Inflammatory macrophage treated with lipopolysaccharide for 1 hour (primary cell): ENCODE measurements at places on chromosomes 16 and 17.

- no peak for DNase-seq
These were observed 21.2 kb downstream of the SOCS3 start for GRCh38 chr17:78338486-78339259.

- DNase-seq: no peak
These were observed 2.2 kb downstream of the KIAA0753 start for GRCh38 chr17:6638046-6638908.

GRCh38 chr16:82300374-82300951 is 130.4 kb upstream of the MPHOSPH6 start:
- DNase-seq: no peak

GRCh38 chr17:41434415-41434814 is 6.4 kb downstream of the KRT38 start:
- DNase-seq: no peak

DNA sequence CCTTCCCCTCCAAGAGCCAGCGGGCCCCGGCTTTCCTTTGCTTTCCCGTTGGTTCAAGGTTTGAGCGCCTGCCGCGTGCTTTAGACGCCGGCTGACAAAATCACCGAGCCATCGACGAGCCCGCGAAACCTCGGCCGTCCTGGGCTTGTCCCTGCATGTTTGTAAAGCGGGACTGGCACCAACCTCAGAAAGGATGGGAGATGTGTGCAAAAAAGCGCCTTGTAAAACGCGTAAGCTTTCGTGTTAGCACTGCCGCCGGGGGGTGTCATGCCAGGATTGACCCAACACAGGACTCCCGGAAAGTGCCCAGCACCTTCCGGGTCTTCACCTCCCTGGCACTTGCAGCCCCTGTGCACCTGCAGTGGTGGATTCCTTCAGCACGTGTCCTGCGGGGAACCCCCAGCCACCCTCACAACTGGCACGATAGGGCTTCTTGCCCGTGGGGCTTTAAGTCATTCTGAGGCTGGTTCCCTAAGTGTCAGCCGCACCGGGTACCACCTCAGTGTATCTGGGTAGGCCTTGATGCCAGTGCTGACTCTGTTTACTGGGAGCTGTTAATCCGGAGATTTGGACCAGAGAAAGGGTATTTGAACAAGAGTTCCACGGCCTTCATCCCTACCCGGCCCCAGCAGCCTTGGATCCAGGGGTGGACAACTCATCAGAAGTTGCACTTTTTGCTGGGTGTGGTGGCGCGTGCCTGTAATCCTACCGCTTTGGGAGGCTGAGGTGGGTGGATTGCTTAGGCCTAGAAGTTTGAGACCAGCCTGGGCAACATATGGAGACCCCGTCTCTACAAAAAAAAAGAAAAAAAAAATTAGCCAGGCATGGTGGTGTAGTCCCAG is 817 bp downstream of the NDUFAF8 start:
- no peak for DNase-seq

- DNase-seq: no peak
These were observed 242.0 kb downstream of the HS3ST3A1 start for GRCh38 chr17:13359774-13360173.

- no peak for DNase-seq
These were observed 40.5 kb upstream of the GCSH start for GRCh38 chr16:81136390-81137335.

DNA sequence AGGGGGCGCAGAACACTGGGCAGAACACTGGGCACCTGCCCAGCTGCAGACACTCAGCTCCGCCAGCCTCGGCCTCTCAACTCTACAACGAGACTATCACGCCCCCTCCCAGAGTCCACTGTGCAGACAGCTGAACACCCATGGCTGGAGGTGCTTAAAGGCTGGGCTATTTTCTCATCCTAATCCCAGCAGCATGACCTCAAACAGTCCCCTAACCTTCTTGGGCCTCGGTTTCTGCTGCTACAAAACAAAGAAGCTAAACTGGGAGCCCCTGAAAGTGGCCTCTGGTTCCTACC is 27.7 kb upstream of the ZNF469 start:
- no peak for DNase-seq

DNA sequence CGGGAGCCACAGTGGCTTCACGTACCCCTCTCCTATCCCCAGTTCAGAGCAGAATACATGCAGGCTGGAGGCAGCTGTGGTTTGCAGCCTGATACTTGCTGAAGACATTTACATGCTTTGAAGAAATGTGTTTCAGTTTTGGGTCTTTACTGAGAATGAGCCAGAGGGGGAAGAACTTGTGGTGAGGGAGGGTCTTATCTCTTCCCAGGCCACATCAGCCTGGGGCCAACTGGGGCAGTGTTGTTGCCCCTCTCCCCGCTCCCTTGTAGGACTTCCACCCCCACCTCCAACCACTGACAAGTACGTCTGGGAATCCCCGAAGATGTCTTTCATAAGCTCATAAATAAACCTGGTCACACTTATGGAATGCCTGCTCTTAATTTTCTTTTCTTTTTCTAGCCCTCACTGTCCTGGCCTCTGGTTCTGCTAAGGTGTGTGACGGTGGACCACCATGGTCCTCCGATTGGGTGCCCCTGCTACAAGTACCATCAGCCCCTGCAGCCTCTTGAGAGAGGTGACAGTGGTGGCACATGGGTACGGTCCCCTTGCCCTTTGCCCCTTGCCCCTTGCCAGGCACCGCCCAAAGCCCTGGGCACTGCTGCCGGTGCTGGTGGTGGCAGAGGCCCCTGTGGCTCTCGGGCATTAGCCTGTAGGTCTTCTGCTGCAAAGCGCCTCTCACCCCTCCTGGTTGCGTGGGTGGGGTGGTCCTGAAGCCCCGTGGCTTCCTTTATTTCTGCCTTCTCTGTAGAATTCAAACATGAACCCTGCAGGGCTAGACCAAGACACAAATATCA is 144.8 kb upstream of the RPH3AL start:
- no peak for DNase-seq

- peak; percentile 51 for DNase-seq
These were observed 24.3 kb upstream of the CRISPLD2 start for GRCh38 chr16:84795329-84796053.
